H9 (cell line): ENCODE measurements at places on chromosomes 3 and 15. TPM values are rescaled to one million over a fixed set of nuclear protein-coding genes. Genes with fewer than 3 reads are reported as not detected.

The CMC1 gene
- 15.6 and 16.5 TPM in 2 replicates for total RNA-seq

The SPINK8 gene
- total RNA-seq, result not detected in 2 replicates

GRCh38 chr3:38124324-38125122, 12.4 kb downstream of the ACAA1 start:
- no peak for DNase-seq

The CCDC80 gene
- 4.6 and 5.4 TPM in 2 replicates for total RNA-seq

The TRIM71 gene
- 364 and 376 TPM in 2 replicates for total RNA-seq

DNA sequence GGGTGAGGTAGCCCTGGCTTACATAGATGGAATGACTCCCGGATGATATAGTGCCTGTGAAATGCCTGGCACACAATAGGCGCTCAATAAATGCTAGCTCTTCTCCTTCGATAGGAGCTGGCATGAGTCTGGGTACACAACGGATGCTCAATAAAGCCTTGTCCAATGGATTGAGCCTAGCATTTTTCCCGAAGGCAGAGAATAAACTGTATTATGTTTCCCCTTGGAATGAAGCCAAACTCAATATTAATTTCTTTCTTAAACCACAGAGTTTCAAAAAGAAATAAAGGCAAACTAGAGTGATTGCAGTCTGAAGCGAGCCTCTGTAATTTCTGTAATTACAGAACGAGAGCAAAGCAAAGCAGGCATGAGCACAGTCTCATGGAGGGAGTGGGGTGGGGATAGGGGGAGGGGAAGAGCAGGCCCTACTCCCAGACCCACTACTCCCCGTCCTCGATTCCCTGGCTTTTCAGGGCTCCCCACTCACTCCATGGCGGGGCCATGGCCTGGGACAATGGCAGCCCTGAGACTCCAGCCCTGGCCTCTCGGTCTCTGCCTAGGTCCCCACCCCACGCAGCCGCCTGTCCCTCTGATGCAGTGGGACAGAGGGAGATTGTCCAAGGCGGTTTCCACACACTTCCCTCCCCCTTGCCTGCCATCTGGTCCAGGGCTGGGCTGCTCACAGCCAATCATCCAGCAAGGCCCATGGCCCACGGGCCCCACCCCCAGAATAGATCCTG, 18.0 kb downstream of the SLC6A1 start:
- no peak for DNase-seq

GRCh38 chr15:33859992-33860545, 108.2 kb upstream of the CHRM5 start:
- DNase-seq, result no peak

DNA sequence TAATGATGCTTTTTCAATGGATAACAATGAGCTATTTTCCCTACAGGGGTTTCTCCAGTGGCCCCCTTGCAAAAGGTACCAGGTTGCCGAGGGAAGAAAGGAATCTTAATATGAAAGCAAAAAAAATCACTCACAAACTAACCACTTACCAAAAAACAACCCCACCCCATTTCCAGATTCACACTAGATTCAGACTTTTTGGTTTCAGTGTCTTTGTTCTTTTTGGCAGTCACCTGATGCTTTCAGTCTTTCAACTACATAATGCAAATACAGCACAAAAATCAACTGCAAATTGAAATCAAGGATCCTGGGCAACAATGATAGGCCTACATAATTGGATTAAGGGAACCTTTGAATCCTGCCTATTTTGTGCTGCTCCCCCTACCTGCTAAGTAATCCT, 71.1 kb upstream of the RAP2B start:
- DNase-seq, result no peak

DNA sequence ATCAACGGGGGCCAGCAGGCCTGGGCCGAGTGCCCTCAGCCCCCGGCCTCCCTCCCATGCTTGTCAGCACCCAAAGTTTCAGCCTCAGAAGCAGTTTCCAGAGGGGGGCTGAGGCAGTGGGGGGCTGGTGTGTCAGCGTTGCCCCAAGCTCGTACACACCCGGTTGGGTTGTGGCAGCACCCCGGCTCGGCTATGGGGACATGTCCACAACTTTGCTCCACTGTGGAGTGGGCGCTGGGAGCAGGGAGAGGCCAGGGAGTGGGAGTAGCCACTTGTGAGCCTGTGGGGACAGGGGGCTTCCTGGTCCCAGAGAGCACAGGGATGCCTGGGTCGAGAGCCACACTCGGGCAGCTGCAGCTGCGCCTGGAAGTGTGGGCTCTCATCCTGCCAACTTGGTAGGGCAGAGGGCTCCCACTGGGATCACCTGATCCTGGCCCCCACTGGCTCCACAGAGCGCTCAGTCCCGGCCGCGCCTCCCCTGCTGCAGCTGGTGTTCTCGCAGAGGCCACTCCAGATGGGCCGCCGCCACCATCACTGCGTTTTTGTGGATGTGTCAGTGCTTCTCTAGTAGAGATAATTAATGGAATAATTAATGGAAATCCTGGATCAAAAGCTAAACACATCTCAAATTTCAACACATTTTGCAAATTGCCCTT, 75.1 kb downstream of the NR1D2 start:
- DNase-seq, result no peak

- peak; percentile 75 for DNase-seq
These were observed 116.2 kb downstream of the MFSD1 start for GRCh38 chr3:158918008-158918407.

DNA sequence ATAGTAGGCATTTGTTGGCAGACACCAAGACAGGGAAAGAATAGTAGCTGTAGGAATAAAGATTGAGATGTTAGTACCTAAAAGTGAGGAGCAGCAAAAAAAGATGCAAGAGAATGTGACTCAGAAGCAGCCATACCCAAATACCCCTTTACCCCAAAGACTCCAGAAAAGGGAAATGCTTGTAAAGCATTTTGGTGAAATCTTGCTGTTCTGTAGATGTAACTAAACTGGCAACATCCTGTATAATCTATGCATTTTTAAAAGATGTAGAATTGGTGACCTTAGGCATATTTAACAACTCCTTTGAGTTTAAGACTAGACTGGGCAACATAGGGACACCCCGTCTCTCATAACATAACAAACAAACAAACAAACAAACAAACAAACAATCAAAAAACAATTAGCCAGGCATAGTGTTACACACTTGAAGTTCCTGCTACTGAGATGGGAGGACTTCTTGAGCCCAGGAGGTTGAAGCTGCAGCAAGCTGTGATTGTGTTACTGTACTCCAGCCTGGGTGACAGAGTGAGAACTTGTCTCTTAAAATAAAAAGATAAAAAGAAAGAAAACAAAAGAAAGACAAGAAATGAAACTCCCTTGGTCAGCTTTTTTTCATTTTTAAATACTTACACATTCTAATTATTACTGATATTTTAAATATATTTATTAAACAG, 361.5 kb upstream of the KCNH8 start:
- no peak for DNase-seq

- peak; percentile 69 for DNase-seq
These were observed at the start of gene ADAMTSL3 for GRCh38 chr15:83653639-83654378. Gene ADAMTSL3, plus strand, starts transcription at chr15:83654123. Its CDS starts 1,639 bp downstream, at chr15:83655762.

- DNase-seq, result no peak
These were observed 4.5 kb upstream of the IL17RC start for GRCh38 chr3:9912294-9912935.

GRCh38 chr3:195238586-195239118, 32.3 kb downstream of the XXYLT1 start:
- peak; percentile 24 for DNase-seq

DNA sequence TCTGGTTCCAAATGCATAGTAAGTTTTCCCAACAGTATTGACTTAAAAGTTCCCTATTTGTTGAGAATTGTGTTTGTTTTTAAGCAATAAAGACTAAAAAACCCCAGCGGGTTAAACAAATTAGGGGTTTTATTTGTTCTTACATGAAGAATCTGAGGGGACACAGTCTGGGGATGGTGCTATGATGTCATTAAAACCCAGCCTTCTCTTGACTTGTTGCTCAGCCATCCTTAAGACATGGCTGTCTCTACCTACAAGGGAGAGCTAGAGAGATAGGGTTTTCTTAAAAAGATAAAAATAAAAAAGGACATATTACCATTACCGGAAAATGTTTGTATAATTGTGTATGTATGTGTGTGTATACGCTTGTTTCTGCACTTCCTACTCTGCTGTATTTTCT, 11.7 kb upstream of the ARL14 start:
- no peak for DNase-seq

- no peak for DNase-seq
These were observed 223.8 kb downstream of the RSRC1 start for GRCh38 chr3:158333736-158334135.

DNA sequence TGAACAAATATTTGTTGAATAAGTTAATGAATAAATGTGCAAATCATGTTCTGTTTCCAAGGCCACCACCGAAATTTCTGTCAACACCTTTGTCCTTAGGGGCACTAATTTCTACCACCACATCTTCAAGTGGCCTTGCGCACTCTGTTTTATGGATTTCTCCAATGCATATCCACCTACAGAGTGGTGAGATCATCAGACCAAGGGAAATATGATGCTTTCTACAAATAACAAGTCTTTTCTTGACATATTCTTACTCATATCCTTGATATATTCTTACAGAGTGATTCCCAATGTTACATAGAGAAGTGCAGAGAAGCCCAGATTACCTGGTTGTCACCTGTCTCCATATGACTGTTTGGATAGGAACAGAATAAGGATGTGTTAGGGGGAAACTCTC, 36.1 kb upstream of the TMCO5A start:
- DNase-seq, result no peak

DNA sequence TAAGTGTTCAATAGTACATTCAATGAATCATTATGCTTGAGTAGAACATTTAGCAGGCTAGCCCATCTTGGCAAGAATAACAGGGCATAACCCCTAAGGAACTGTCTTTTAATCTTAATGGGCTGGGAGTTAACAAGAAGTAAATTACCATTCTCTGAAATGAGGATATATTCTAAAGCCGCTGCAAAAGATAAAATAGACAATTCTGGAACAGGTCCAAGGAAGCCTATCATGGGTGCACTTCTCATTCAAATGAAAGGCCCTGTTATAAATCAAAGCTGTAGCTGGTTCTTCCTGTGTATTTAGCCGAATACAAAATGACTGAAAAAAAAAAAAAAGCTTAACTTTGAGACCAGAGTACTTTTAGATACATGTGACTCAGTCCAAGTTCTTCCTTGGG, 15.6 kb downstream of the MTHFS start:
- no peak for DNase-seq

- no peak for DNase-seq
These were observed 24.6 kb upstream of the DMXL2 start for GRCh38 chr15:51647128-51647562.

The ASB14 gene
- total RNA-seq, result not detected in 2 replicates

The A4GNT gene
- not detected in 2 replicates for total RNA-seq

The POLG gene
- total RNA-seq, result 57.7 and 60.3 TPM in 2 replicates

The PGBD4 gene
- 0.94 and 1.2 TPM in 2 replicates for total RNA-seq

- DNase-seq, result no peak
These were observed 50.2 kb downstream of the OXSM start for GRCh38 chr3:25840099-25840498.

DNA sequence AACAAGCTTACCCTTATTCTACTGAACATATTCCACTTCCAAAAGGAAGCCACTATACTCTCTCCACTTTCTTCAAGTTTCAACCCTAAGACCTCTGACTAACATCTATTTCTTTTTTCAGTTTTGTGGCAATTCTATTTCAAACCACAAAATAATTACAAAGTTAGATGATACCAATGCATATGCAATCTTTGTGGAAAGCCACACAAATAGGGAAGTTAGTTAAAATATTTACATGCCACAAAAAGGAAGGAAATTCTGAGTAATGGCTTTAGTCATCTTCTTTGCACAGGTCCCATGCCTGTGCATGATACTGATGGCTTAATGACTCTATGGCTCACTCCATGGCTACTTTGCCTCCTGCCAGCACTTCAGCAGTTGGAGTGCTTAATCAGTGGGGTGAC, 57.0 kb upstream of the MCTP2 start:
- no peak for DNase-seq

DNA sequence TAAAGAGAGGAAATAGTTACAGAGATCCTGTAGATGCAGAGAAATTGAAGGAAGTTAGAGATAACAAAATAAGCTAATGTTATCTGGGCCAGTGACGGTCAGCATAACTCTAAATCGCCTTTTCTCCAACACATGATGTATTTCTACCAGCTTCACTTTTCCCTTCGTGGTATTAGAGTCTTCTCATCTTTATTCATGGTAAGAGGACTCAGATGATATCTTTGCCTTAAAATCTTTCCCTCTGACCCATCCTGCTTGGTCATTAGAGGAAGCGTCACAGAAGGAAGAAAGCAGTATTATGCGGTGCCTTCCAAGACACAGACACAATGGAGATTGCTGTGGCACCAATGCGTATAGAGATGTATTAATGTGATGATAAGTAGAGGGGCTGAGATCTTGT, 320.7 kb upstream of the GOLIM4 start:
- no peak for DNase-seq

The ALDH1A3 gene
- total RNA-seq, result 9.2 and 10.0 TPM in 2 replicates

- DNase-seq, result no peak
These were observed 51.0 kb upstream of the LPP start for GRCh38 chr3:188102861-188103547.

GRCh38 chr15:95032156-95032555, 800.8 kb downstream of the MCTP2 start:
- DNase-seq, result no peak

DNA sequence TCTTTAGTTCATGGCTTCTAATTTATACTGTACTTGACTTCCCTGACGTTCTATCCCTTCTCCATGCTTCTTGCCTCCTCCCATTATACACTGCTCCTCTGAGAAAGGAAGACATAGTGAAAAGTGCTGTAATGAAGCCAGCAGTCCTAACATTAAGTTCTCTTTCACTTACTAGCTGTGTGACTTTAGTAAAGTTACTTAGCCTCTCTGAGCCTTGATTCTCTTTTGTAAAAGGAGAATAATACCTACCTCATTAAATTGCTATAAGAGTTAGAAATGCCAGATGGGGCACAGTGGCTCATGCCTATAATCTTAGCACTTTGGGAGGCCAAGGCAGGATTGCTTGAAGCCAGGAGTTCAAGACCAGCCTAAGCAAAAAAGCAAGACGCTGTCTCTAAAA, 18.8 kb upstream of the IGF2BP2 start:
- DNase-seq, result no peak
